Stimulated activated CD8-positive, alpha-beta memory T cell treated with anti-CD3 and anti-CD28 coated beads, Interleukin-15, amount 100 ng/mL, for 48 hours (primary cell): ENCODE measurements at places on chromosomes 2 and 18.

GRCh38 chr2:218229239-218229638, 12.2 kb downstream of the ARPC2 start:
- DNase-seq = peak; percentile 31

DNA sequence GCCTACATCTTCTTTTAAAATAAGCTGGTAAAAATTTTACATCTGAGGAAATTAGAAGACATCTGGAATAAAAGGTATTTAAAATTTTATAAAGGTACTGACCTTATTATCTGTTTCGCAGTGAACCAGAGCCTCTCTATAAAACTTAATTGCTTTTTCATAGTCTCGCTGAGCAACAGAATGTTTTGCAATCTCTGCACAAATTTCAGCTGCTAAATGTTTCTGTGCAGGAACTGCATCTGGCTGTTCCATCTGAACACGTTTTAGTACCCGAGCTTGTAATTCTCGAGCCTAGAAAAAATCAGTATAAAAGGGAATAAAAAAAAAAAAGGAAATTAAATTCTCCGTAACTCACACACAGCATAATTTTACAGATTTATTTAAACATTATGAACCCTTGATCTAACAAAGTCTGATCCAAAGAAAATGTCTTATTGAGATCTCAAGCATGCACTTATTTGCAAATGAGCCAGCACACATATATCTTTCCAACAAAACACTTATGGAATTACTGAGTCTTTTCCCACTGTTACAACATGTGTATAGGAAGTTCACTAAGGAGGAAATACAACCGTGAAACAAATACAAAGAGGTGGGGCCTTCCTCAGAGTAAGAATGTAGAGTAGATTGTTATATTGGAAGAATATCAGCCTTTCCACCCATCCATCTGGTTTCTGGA, 51.8 kb downstream of the TTC21B start:
- DNase-seq = no peak

DNA sequence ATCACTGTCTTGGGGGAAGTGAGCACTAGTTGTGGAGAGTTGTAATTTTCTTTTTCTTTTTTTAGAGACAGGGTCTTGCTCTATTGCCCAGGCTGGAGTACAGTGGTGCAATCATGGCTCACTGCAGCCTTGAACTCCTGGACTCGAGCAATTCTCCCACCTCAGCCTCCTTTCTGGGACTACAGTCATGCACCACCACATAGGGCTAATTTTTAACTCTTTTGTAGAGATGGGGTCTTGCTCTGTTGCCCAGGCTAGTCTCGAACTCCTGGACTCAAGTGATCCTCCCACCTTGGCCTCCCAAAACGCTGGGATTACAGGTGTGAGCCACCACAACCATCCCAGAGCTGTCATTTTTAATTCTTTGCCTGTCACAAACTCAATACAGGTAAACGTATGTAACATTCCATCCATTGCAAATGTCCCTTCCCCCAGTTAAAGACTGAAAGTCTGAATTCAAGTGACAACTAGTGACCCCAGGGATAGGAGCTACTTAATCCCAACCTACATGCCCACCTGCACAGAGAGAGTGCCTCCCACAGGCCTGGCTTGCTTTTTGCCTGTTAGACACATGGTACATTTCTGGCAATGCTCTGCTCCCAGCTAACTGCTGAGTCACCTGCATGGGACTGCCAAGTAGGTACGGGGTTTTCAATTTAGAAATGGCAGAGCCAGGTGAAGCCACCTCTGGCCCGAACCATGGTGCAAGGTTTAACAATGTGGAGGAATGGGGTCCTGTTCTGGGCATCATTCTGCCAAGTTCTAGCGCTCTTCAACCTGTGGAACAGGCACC, 60.6 kb downstream of the CYB5A start:
- no peak for DNase-seq

DNA sequence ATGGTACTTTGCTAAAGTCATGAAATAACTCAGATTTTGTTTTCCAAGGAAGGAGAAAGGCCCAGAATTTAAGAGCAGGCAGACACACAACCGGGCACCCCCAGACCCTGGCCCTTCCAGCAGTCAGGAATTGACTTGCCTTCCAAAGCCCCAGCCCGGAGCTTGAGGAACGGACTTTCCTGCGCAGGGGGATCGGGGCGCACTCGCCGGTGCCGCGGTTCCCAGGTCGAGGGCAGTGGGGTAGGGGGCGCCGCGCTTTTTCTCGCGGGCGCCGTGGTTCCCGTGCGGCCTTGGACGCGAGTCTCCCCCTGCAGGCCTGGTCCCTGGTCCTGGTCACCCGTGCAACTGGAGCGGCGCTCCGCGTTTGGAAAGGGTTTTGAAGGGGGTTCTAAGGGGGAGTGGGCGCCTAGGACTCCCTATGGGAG, 1.2 kb downstream of the ZNF236 start:
- DNase-seq = no peak

- no peak for DNase-seq
Observed at GRCh38 chr2:23519334-23519651, 134.3 kb downstream of the KLHL29 start.

GRCh38 chr2:190863946-190864345, 16.7 kb upstream of the GLS start:
- no peak for DNase-seq

- no peak for DNase-seq
Observed at GRCh38 chr2:138390316-138390945, 111.1 kb upstream of the SPOPL start.
